T-cell (primary cell): ENCODE measurements at places on chromosomes 7 and 10. TPM values are rescaled to one million over a fixed set of nuclear protein-coding genes. Genes with fewer than 3 reads are reported as not detected.

SHH gene
- total RNA-seq, result 0.06 TPM

DNA sequence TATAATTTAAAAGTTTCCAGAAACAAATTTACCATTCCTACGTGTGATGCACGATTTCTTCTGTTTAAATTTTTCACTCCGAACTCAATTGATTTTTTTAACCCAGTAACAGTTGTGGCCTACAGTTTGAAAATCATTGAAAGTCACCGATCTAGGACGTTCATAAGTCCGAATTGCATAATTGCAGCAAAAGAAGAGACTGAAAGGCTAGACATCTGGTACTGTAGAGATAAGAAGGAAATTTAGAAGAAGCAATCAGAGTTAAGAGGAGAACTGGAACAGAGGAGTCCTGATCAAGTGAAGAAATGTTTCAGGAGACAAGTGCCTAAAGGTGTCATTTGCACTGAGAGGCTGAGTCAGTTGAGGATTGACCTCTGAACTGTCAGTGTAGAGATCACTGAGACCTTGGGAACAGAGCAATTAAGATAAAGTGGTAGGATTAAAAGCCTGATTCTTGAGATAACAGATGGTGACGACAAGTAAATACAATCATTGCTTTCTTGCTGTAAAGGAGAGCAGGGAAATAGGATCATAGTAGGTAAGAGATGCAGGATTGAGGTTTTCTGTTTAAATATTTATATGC is 73.5 kb downstream of the ZFAND4 start:
- H3K4me1 ChIP-seq, result peaks cover 9% of the 10 kb centered on the region
- peaks cover 10% of the 10 kb centered on the region for H3K27me3 ChIP-seq
- no peak overlapping the region for H3K4me3 ChIP-seq

- H3K27ac ChIP-seq, result no peak overlapping the region
- no peaks in the 10 kb centered on the region for H3K36me3 ChIP-seq
- H3K4me3 ChIP-seq, result no peak overlapping the region
- peaks cover 34% of the 10 kb centered on the region for H3K27me3 ChIP-seq
- no peaks in the 10 kb centered on the region for H3K4me1 ChIP-seq
Measured at GRCh38 chr7:45242261-45242660, 84.7 kb downstream of the RAMP3 start.

DNA sequence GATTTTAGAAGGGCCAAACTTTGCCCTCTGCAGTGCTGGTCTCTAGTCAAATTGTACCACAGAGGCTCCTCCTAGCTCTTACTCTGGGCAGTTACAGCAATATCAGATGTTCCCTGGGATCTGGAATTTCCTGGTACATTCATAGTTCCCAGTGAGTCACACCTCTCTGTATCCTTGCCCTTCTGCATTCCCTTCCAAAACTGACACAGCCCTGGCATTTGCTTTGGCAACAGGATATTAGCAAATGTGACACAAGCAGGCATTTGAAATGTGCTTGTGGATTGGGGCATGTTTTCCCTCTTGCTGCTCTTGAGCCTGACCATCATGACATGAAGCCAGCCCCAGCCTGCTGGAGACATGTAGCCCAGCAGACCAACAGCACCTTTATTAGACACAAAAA is 284.7 kb upstream of the AKR1E2 start:
- no peaks in the 10 kb centered on the region for H3K4me1 ChIP-seq
- no peak overlapping the region for H3K27ac ChIP-seq
- no peak overlapping the region for H3K4me3 ChIP-seq
- H3K36me3 ChIP-seq, result no peaks in the 10 kb centered on the region

SPDYE6 gene
- total RNA-seq, result not detected

DNA sequence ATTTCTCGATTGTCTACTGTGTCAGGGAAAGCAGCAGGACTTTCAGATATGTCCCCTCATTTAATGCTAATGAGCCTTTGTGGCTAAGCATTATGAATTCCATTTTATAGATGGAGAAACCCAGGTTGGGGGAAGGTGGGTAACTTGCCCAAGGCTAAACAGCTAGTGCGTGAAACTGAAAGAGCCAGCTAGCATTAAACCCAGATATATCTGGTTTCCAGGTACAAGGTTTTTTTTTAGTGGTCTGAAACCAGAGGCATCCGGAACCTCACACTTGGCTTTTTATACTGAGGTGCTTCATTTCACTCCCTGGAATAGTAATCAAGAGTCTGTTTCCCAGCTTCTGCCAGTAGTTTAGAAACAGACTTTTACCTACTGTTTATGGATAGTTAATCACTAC is 694.8 kb downstream of the PHTF2 start:
- H3K36me3 ChIP-seq, result no peaks in the 10 kb centered on the region
- DNase-seq, result no peak

DNA sequence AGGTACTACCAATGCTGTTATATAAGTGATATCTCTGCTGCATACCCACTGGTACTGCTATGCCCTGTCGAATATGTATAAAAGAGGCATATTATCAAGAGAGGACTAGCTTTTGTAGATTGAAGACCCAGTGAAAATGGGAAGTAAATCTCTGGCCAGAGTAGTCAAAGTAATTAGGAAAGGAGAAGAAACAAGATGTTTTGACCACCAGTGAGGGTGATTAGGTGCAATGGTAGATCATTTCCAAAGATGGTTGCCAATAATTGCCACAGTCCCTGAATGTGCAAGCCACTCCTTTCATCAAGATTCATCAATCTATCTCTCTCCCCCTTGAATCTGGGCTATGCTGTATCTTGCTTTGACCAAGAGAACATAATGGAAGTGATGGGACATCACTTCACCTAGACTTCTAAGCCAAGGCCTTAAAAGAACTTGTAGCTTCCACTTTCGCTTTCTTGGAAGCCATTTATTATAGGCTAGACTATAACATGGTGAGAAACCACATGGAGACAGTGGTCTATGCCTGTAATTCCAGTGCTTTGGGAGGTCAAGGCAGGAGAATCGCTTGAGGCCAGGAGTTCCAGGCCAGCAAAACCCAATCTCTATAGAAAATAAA is 52.6 kb upstream of the ST8SIA6 start:
- no peaks in the 10 kb centered on the region for H3K27me3 ChIP-seq
- H3K4me1 ChIP-seq, result peaks cover 3% of the 10 kb centered on the region
- DNase-seq, result peak; percentile 28
- H3K27ac ChIP-seq, result peak overlapping the region; percentile 65
- H3K4me3 ChIP-seq, result no peak overlapping the region
- no peaks in the 10 kb centered on the region for H3K36me3 ChIP-seq

DNA sequence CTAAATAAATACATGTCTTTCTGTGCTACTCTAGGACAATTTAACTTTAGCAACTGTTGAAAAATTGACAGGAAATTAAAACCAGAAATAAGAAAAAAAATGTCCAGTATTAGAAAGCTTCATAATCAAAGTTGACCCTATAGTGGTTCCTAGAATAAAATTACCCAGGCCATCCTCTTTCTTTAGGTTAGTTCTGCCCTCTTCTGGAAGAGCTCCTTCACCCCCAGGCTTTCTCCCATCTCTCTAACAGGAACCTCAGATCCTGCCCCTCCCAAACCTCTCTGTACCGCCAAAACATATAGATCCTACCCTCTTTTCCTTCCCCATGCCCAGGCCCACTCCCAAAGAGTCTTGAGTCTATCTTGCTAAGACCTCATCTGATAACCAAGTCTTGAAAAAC is 159.4 kb upstream of the CDK1 start:
- H3K27me3 ChIP-seq, result no peaks in the 10 kb centered on the region
- no peak overlapping the region for H3K27ac ChIP-seq
- no peaks in the 10 kb centered on the region for H3K4me1 ChIP-seq
- no peak for DNase-seq
